NCI-H1436 (cell line): ENCODE measurements at places on chromosomes 7 and 10.

GRCh38 chr10:21637795-21638194, 103.8 kb downstream of the MLLT10 start:
- no peak for DNase-seq

- no peak for DNase-seq
These were observed 44.5 kb downstream of the HHEX start for GRCh38 chr10:92734301-92734700.

- no peak for DNase-seq
These were observed 25.6 kb downstream of the SCD start for GRCh38 chr10:100372415-100373297.

DNA sequence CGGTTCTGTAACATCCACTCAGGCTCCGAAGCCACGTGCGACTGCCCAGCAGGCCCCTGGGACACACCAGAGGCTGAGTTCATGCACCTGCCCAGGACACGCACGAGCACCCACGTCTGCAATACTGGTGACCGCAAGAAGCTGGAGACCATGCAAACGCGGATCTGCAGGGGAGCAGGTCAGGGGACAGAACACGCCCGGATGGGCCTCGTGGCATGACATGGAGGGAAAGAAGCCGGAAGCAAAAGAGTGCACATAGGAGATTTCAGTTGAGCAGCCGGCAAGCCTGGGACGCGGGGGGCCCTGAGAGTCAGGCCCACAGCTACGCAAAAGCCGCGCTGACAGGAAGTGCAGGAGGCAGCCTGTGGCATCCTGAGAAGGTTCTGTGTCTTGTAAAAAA, 73.7 kb downstream of the FOXL3 start:
- DNase-seq, result no peak

DNA sequence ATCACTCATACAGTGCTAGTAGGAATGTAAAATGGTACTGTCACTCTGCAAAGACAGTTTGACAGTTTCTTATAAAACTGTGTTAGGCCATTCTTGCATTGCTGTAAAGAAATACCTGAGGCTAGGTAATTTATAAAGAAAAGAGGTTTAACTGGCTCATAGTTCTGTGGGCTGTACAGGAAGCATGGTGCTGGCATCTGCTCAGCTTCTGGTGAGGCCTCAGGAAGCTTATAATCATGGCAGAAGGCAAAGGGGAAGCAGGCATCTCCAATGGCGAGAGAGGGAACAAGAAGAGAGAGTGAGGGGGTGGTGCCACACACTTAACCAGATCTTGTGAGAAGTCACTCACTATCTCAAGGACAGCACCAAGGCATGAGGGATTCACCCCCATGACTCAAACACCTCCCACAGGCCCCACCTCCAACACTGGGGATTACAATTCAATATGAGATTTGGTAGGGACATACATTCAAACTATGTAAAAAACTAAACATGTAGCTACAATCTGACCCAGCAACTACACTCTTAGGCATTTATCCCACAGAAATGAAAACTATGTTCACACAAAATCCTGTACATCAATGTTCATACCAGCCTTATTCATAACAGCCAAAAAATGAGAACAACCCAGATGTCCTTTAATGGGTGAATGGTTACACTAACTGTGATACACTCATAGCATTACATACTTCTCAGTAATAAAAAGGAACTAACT, 5.0 kb downstream of the ALDH18A1 start:
- no peak for DNase-seq

- DNase-seq, result peak; percentile 31
These were observed 151.0 kb downstream of the CHN2 start for GRCh38 chr7:29345590-29345989.

- DNase-seq, result no peak
These were observed 15.1 kb downstream of the FXYD4 start for GRCh38 chr10:43386549-43386948.

GRCh38 chr10:61937631-61938351, 36.3 kb downstream of the ARID5B start:
- no peak for DNase-seq

DNA sequence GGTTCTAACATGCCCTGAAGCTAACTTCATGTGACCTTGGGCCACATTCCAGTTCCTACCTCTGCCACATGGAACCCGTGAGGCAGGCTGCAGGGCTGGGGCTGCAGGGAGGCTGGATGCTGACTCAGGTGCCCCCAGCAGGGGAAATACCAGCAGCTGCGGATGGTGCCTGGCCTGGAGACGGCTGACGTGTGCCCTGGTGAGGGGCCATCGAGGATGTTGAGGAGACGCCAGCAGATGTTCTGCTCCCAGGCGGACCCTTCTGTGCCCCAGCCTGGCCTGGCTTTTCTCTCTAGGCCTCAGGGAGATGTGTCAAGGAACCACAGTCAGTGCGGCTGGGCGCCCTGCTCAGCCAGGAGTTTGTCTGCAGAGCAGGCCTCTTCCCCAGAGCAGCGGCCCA, 8.8 kb downstream of the BAG3 start:
- no peak for DNase-seq

- no peak for DNase-seq
These were observed 69.5 kb upstream of the ZNF438 start for GRCh38 chr10:31101123-31101522.

- no peak for DNase-seq
These were observed 14.8 kb downstream of the PDAP1 start for GRCh38 chr7:99393355-99394187.
